Endothelial cell of umbilical vein (primary cell): ENCODE measurements at places on chromosomes 2 and 18. TPM values are rescaled to one million over a fixed set of nuclear protein-coding genes. Genes with fewer than 3 reads are reported as not detected.

CRYGB gene
- total RNA-seq = not detected in 2 replicates

- DNase-seq = peak; percentile 61
Observed at GRCh38 chr2:201228271-201228911, 31.9 kb upstream of the CASP8 start.

DNA sequence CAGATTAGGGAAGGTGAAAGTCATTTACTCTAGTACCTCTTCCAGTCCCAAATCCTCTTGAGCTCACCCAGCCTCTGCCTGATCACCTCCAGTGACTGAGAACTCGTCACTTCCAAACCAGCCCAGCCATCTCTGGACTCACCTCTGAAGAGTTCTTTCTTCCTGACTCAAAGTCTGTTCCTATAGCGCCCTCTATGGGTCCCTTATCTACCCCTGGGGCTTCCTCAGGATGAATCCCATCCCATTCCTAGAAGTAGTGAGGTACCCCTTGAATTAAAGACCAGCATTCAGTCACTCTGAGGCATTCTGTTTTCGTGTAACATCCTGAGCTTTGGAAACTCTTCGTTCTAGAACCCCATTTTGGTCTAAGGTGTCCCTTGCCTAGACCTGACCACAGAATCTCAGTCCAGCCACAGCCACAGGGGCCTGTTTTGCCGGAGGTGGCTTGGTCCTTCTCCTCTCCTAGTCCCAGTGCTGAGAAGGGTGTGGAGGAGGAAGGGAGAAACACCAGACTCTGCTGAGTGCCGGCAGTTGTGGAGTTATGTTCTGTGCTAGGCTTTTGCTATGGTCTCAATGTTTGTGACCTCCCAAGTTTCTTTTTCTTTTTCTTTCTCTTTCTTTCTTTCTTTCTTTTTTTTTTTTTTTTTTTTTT, 32.7 kb downstream of the SIX3 start:
- DNase-seq = no peak

DNA sequence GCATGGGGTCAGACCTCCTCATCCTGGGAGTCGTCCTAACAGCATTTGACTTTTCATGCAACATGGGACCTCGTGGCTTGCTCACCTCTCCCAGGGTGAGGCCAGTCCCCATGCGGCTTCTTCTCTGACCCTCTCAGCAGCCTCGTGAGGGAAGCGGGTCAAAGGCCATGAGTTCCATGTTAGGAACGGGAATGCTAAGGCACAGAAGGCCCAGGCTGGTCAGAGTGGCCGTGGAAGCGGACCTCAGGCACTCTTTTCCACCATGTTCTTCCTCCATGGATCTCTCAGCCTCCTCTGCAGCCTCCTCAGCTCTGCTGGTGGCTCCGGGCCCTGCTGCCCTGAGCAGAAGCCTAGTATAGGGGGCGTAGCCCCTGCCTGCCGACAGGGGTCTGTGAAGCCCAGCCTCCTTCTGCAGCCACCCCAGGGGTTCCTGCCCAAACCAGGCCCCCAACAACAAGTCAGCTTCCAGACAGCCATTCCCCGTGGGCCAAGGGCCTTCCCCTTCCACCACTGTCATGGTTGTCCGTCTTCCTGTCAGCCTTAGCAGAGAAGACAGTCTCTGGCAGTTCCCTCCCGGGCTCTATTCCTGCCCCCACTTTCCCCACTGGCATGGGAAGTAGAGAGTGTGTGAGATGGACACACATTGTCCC, 60.0 kb upstream of the OTOF start:
- DNase-seq = no peak

- no peak for DNase-seq
Observed at GRCh38 chr18:56470406-56471351, 167.7 kb downstream of the TXNL1 start.

DNA sequence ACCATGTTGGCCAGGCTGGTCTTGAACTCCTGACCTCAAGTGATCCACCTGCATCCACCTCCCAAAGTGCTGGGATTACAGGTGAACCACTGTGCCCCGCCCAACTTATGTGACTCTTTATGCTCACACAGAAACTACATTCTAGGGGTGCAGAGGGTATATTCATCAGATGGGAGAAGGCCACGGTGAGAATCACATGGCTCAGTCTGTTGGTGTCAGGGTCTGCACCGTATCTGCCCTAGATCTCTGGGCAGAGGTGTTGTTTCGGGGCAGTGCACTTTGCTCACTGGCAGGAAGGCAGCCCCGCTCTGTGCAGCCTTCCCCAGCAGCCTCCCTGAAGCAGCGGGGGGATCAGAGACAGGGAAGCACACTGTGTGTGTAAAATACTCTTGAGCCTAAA, 76.4 kb downstream of the SH3RF3 start:
- DNase-seq = no peak

GRCh38 chr18:76474824-76475223, 20.2 kb downstream of the ZNF516 start:
- no peak for DNase-seq

- peak; percentile 82 for DNase-seq
Observed at GRCh38 chr2:46196871-46197462, 100.2 kb upstream of the EPAS1 start.

UGT1A5 gene
- total RNA-seq = not detected in 2 replicates

DNA sequence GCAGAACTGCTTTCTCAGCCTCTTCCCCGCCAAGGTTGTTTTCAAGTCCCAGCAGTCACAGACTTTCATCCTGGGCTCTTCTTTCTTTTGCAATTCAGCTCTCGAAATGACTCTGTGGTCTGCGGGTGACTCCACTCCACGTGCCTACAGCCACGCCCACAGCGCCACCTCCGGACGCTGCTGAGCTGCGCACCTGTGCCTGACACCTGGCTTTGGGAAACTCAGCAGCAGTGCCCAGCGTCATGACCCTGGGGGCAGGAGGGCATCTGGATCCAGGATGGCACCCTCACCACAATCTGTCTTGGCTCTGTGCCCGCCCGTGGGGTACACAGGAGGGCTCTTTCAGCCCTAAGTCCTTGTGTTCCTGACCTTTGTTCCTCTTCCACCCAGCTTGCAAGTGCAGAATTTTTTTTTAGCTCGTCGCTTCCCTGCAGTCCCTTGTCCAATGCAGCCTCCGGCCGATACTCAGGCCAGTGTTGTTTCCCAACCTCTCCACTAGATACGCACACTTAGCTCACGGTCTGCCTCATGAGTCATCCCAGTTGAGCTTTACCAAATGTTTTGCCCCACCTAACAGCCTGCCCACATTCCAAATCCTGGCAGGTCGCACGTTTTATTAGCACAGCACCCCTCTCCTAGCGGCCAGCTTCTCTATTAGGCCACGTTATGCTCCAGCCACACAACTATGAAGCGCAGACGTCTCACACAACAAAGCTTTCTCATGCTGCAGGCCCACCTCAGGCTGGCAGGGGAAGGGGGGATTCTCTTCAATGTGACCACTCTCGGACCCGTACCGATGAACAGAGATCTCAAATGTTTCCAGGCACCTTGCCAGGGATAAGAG, 6.5 kb upstream of the CAPN10 start:
- no peak for DNase-seq

- peak; percentile 75 for DNase-seq
Observed at GRCh38 chr2:241559323-241560161, 997 bp downstream of the BOK start.

DNA sequence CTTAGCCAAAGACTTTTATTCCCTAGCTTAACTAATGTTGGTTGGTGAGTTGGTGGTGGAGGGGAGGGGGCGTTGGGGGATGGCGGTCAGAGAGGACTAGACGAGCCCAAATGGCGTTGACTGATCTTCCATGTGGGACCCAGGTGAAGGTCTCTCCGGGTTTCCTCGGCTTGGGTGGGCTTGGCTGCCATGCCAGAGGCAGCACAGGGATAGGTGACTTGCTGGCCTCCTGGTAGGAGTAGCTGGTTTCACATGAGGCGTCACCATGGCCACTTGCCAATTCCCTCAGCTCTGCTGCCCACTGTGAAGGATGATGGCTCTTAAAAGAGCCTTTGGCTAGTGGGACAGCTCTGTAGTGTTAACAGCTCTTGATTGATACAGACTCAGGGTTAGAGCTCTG, 1337.0 kb upstream of the FAM98A start:
- no peak for DNase-seq

DNA sequence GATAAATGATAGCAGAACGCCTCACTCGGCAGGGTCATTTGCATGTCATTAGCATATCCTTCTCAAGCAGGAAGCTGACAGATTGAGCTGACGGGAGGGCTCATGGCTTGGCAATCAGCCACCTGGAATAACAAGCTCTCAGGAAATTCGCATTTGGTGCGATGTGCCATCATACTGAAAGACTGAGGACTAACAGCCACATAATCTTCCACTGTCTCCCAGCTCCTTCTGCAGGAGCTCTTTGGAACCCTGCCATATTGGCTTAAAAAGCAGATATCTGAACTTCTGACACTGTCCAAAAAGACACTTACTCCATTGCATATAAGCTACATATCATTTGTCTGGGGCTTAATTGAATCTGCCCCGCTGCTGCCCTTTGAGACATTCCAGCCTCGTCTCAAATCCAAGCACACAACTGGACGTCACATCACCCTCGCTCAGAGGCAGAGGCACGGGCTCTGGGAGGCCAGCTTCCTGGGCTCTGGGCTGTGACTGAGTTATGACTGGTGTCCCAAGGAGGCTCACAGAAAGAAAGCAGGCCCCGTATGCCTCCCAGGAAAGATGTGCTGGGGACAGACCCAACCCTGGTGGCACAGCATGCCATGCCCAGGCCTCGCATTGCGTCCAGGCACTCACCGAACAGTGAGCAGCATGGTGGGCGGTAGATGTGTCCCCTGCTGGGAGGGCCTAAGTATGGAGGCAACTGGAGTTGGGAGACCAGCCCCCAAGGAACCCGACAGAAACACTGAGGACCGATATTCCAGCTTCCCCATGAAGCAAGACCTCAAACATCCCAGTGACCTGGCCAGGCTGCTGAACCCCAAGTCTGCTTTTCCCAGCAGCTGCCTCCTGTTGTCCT, 228.0 kb downstream of the ATAD2B start:
- peak; percentile 30 for DNase-seq

DNA sequence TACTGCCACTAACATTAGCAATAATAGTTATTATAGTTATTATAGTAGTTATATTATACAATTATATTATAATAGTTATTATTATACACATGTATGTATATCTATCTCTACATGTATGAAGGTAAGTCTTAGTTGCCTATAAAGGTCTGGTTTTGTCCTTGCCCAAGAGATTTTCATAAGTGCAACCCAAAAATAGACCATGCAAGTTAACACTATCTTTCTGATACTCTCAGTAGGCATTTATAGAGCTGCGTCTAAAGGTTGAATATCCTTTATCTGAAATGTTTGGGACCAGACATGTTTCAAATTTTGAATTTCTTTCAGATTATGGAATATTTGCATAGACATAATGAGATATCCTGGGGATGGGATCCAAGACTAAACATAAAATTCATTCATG, 175.4 kb downstream of the MEMO1 start:
- DNase-seq = no peak

GRCh38 chr2:180970016-180970415, 10.4 kb upstream of the UBE2E3 start:
- DNase-seq = no peak

DNA sequence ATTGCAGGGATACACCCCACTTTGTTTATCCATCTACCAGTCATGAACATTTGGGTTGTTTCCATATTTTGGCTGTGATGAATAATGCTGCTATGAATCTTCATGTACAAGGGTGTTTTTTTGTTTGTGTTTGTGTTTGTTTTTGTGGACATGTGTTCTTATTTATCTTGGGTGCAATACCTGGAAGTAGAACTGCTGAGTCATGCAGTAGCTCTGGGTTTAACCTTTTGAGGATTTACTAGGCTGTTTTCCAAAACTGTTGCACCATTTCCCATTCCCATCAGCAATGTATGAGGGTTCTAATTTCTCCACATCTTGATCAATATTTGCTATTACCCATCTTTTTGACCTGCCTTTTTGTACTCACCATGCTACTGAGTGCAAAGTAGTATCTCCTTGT, 140.0 kb upstream of the CYP1B1 start:
- no peak for DNase-seq

GRCh38 chr2:47134386-47135090, 20.6 kb downstream of the STPG4 start:
- no peak for DNase-seq

CNOT9 gene
- 63.2 and 68.9 TPM in 2 replicates for total RNA-seq

GRCh38 chr2:241391892-241392665, 36.0 kb downstream of the FARP2 start:
- DNase-seq = peak; percentile 31

RFTN2 gene
- total RNA-seq = 8.0 and 9.9 TPM in 2 replicates

FBXO15 gene
- not detected in 2 replicates for total RNA-seq

- DNase-seq = no peak
Observed at GRCh38 chr2:196551014-196551413, 88.5 kb upstream of the CCDC150 start.

GRCh38 chr18:74299746-74300145, 8.0 kb upstream of the CYB5A start:
- DNase-seq = no peak

GRCh38 chr2:166921261-166921896, 33.1 kb downstream of the XIRP2 start:
- DNase-seq = no peak

DNA sequence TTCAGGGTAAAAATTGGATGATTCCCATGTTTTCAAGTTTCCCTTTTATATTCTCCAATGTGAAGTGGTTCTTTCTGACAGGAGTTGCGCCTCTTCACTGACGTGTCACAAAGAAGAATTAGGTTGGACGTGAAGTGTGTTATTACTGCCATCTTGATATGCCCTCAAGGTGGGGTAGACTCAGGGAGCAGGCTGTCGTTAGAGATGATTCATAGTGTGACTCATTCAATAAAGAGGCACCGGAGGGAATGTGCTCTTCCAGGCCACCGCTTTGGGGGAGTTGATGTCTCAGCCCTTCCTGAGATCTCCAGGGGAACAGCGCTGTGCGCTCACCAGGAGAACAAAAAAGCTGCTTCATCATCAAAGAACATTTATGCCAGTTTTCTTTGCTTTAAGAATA, 3.6 kb upstream of the DGKD start:
- peak; percentile 70 for DNase-seq

DNA sequence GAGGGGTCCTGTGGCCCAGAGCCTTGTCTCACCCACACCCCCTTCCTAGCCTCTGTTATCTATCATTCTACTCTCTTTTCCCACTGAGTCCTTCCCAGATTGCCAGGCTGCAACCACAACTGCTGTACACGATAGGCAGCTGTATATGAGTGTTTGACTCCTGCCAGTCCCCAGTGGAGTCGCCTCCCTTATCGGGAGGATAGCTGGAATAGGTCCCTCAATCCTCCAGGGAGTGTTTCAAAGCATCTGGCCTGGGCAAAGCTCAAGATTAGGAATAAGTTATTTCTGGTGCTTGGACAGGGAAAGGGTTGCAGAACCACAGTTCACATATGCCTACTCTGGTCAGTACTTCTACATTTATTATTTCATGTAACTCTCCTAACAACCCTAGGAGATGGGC, 4.8 kb downstream of the MSGN1 start:
- no peak for DNase-seq

- DNase-seq = no peak
Observed at GRCh38 chr18:62745089-62745751, 29.9 kb downstream of the PHLPP1 start.
